ENCODE measurements at places on chromosomes 4 and X.

DNA sequence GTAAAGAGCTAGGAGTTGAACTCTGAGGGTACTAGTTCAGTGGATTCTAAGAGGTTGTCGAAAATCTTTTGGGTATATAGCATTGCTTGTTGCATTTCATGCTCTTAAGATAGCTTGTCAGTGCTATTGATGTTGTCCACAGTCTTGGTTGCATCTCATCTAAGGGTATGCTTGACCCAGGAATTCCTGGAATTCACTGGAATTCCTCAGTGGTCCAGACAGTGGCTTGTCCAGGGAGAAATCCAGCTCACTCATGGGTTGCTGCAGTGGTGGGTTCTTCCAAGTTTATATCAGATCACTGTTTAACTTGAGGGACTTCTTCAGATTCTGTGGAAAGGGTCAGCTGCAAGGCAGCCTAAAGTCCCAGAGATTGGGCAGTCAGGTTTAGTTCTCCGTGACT, 29.8 kb upstream of the SMARCAD1 start:
- DNase-seq: no peak

DNA sequence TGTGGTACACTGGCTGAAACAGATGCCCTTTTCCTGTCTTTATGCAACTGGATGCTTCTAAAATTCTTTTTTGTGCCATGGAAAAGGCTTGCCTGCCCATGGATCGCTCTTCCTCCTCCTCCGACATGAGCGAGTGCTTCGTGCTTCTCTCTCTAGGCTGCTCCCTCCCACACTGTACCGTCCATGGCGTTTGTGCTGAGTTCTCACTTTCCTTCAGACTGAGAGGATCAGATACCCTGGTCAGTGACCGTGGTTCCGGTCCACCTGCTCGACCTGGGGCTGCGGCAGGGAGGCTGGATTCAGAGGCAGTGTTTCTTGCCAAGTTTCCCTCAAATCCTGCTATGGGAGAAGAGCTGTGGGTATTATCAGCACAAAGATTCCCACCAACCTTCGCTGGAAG, 10.2 kb upstream of the CLDN24 start:
- no peak for DNase-seq

DNA sequence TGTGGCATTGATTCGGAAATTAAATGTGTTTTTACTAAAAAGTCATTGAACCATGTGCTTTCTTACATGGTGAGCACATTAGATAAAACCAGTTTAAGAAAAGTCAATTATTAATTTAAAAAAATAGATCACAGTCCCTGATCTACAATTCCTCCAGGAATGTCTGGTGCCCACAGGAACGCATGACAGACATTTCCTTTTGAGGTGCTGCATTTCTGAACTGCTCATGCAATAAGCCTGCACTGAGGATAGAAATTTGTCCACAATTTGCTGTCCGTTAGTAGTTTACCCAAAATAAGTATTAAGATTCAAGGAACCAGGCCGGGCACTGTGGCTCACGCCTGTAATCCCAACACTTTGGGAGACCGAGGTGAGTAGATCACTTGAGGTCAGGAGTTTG, 8.2 kb upstream of the ADAMTS3 start:
- no peak for DNase-seq

DNA sequence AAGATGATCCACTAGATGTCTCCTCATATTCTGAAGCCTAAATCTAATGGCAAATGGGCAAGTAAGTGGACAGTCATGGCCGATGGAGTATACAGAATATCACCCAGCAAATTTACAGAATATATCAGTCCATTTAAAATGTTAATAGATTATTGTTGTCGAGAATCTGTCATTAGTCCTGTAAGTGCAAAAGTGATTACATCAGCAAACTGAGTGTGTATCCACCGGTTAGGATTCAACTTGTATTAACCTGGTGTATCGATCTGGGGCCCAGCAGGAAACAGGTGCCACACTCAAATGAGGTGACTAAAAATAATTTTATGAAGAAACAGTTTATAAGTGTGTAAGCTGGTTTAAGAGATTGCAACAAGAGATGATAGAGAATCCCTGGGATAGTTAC, 367.9 kb upstream of the FAM47C start:
- DNase-seq: no peak

- no peak for DNase-seq
These were observed 20.2 kb downstream of the GYG2 start for GRCh38 chrX:2848871-2849301.

- DNase-seq: no peak
These were observed 26.9 kb downstream of the FAM241A start for GRCh38 chr4:112172180-112172579.

- DNase-seq: no peak
These were observed 301.7 kb downstream of the ADGRL3 start for GRCh38 chr4:61501812-61502211.

DNA sequence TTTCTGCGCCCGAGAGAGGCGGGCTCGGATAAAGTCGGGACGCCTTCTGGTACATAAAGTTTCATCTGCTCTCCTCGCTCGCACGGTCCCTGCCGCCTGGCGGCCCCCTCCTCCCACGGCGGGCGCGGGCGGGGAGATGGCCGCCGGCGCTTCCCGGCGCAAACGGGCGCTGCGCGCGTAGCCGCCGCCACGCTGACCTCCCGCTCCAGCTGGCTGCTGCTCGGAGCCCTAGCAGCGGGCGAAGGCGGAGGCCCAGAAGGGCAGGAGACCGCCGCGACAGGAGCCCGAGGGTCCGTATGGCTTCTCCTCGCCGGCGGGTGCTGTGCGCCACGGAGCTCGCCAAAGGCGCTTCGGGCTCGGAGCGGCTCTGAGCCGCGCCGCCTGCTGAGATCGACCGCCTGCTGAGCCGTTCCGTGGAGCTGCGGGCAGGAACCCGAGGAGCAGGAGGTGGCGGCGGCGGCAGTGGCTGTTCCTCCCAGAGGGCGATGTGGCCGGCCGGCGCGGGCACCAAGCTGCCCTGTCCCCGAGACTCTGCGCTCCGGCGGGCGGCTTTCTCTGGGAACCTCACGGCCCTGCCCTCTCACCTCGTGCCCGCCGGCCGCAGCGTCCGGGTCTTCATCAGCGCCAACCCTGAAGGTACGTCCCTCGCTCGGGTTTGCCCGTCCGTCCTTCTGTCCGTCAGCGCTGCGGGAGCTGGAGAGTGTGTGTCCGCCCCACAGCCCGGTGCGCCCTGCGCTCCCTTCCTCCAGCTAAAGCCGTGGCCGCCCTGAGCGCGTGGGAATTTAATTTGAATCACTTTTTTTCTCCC, at the start of gene NWD2:
Gene NWD2, plus strand, starts transcription at position 161 of the 808 bp plus-strand sequence. Its CDS starts 325 bp downstream, at position 486.
- no peak for DNase-seq

DNA sequence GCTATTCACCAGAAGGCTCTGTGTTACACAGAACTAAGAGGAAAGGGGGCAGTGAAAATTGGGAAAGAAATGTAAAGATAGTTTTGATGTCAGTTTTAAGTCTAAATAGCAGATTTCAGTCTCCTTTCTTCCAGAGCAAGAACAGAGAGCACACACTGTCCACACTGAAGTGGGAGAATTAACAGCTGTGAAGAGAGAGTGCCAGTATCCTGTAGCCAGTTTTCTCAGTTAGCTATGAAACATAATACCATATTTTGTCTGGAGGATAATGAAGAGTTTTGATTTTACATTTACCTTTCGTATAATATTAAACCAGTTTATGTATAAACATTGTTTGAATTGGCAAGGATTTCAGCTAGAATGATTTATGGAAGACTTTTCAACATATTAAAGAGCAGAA, 35.1 kb downstream of the FBXO8 start:
- DNase-seq: no peak
